Stimulated activated naive B cell treated with anti-CD40 and anti-IgM and Interleukin-4, amounts not matched to agents 10 μg/mL and 1 μg/mL and 100 μg/mL, for 72 hours (primary cell): ENCODE measurements at places on chromosomes 3 and 15.

DNA sequence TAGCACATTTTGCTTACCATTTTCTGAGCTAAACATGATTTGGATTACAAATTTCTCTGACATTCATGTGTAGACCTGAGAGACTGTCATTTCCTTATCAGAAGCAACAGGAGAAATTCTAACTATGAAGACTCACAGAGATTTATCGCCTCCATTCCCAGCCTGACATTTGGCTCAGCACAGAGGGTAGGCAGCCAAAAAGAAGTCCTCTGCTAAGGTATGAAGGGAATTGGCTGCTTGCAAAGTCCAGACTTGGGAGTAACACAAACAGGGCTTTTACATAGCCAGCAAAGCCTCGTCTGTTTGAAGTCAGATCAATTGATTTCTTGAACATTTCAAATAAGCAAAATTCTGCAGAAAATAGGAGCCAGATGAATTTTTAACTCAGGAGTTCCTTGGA, 57.0 kb upstream of the CMSS1 start:
- no peak overlapping the region for H3K4me3 ChIP-seq
- H3K4me1 ChIP-seq = no peaks in the 10 kb centered on the region
- no peak for DNase-seq
- no peak overlapping the region for H3K27ac ChIP-seq
- H3K36me3 ChIP-seq = no peaks in the 10 kb centered on the region
- peaks cover 10% of the 10 kb centered on the region for H3K27me3 ChIP-seq

GRCh38 chr15:30044377-30044776, 38.4 kb upstream of the GOLGA8J start:
- H3K27me3 ChIP-seq = peaks cover 12% of the 10 kb centered on the region
- H3K4me1 ChIP-seq = no peaks in the 10 kb centered on the region
- H3K4me3 ChIP-seq = no peak overlapping the region
- no peak for DNase-seq

DNA sequence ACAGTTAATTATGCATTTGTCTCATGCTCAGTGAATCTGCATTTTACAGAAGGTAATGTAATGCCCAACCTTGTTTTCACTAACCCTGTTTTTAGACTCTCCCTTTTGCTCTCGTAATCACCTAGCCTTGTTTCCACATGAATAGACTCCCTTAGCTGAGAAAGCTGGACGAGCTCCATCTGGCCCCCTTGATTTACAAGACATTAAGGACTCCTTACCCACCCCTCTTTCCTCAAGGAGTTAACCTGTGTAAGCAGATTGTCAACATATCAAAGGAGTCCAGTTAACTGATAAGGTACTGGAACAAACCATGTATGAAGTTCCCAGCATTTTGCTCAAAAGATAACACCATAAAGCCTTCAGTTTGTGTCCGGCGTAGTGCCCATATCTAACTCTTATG, 99.6 kb downstream of the VPS8 start:
- no peak overlapping the region for H3K27ac ChIP-seq
- no peaks in the 10 kb centered on the region for H3K4me1 ChIP-seq
- H3K36me3 ChIP-seq = peaks cover 65% of the 10 kb centered on the region
- no peak for DNase-seq
- no peak overlapping the region for H3K4me3 ChIP-seq

DNA sequence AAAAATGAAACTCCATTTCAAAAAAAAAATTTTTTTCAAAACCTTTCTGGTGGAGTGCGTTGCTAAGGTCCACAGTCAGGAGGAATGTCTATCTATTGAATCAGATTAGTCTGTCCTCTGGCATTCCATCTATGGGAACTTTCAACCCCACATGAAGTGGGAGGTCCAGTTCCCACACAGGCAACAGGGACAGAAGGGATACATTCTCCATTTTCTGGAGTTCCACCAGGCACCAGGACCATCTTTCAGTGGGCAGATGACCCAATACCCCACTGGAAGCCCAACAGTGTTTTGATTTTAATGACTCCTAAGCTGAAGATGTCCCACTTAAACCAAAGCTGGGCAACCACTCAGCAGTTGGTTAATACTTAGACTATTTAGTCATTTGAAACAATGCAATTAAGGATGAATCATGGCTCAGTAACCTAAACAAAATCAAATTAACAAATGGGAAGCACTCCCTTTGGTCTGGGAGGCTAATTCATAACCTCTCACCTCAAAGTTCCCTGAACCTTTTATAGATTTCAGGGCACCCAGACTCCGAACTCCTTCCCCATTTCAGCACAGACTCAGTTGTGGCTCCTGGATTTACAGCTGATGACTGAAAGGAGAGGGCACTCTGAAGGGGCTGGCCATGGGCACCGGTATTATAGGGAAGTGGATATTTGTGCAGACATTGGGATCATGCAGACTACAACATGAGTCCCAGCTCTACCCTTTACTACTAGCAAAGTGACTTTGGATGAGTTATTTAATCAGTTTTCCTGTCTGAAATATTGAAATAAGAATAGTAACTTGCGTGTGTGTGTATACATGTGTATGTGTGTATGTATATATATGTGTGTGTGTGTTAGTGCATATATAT, 264.3 kb upstream of the LRTM1 start:
- no peaks in the 10 kb centered on the region for H3K4me1 ChIP-seq
- no peak overlapping the region for H3K27ac ChIP-seq
- no peak for DNase-seq

GRCh38 chr3:163879172-163879571, 1199.1 kb downstream of the SI start:
- H3K4me3 ChIP-seq = no peak overlapping the region
- H3K27ac ChIP-seq = no peak overlapping the region
- no peak for DNase-seq
- H3K27me3 ChIP-seq = no peaks in the 10 kb centered on the region

GRCh38 chr3:4888913-4889846, 90.1 kb upstream of the BHLHE40 start:
- peak overlapping the region; percentile 43 for H3K27ac ChIP-seq
- peaks cover 29% of the 10 kb centered on the region for H3K4me1 ChIP-seq
- H3K4me3 ChIP-seq = peak overlapping the region; percentile 1
- H3K36me3 ChIP-seq = no peaks in the 10 kb centered on the region
- no peaks in the 10 kb centered on the region for H3K27me3 ChIP-seq

DNA sequence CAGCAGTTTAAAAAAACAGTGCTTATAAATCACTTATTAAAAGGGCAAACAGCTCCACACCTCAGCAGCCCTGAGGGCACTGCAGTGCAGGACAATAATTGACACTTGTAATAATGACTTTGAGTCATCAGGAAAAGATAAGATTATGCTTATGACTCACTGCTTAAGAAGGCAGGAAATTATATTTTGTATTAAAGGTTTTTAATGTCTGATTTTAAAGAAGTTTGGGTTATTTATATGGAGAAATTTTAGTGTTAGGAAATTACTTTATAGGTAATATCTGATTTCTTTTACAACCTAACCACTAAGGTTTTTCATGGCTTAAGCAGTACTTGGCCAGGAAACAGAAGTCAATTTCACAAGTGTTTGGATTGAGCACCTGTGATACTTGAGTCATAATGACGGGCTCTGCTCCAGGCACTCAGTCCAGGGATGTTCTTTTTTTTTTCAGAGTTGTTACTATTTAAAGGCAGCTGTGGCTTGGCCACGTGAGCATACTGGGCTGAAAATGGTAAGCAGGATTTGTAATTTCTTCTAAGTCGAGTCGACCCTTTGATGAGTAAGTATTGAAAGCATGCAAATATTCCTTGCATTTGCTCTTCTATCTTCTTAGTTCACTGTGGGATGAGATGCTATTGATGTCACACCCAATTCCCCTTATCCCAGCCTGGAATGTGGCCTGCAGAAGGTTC, 21.6 kb upstream of the SLC6A20 start:
- no peak overlapping the region for H3K4me3 ChIP-seq
- H3K36me3 ChIP-seq = peaks cover 22% of the 10 kb centered on the region
- H3K27me3 ChIP-seq = no peaks in the 10 kb centered on the region
- no peak overlapping the region for H3K27ac ChIP-seq
- H3K4me1 ChIP-seq = peaks cover 3% of the 10 kb centered on the region

- no peak for DNase-seq
- H3K27ac ChIP-seq = no peak overlapping the region
- no peaks in the 10 kb centered on the region for H3K36me3 ChIP-seq
- H3K27me3 ChIP-seq = peaks cover 5% of the 10 kb centered on the region
These were observed 75.8 kb downstream of the COL8A1 start for GRCh38 chr3:99714146-99714545.

GRCh38 chr3:116815321-116815720, 105.7 kb downstream of the TUSC7 start:
- no peaks in the 10 kb centered on the region for H3K4me1 ChIP-seq
- no peaks in the 10 kb centered on the region for H3K36me3 ChIP-seq
- DNase-seq = no peak
- no peak overlapping the region for H3K4me3 ChIP-seq
- H3K27ac ChIP-seq = no peak overlapping the region
- no peaks in the 10 kb centered on the region for H3K27me3 ChIP-seq

GRCh38 chr15:99135194-99135593, 30.3 kb downstream of the SYNM start:
- H3K36me3 ChIP-seq = no peaks in the 10 kb centered on the region
- H3K4me3 ChIP-seq = no peak overlapping the region
- no peaks in the 10 kb centered on the region for H3K27me3 ChIP-seq
- no peaks in the 10 kb centered on the region for H3K4me1 ChIP-seq
- no peak overlapping the region for H3K27ac ChIP-seq

GRCh38 chr3:181298421-181298820, 308.9 kb upstream of the DNAJC19 start:
- H3K27ac ChIP-seq = no peak overlapping the region
- H3K27me3 ChIP-seq = peaks cover 6% of the 10 kb centered on the region
- H3K4me3 ChIP-seq = no peak overlapping the region

DNA sequence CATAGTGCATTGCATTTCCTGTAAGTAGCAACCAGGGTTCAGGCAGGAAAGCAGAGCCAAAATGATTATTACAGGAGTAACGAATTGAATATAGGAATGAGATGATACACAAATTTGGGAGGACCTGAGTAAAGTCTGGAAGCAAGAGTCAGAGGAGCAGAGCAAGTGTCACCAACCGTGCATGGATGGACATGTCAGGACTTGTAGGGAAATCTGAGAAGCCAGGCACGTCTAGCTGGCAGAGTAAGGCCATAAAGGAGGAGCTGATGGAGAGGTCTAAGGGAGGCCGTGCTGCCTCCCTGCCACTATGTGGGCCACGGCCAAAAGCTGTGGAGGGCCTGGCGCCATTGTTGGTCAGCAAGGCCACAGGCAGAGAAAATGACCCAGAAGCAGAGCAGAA, 22.4 kb downstream of the GJD2 start:
- no peak overlapping the region for H3K27ac ChIP-seq
- no peak overlapping the region for H3K4me3 ChIP-seq
- no peak for DNase-seq
- H3K4me1 ChIP-seq = no peaks in the 10 kb centered on the region

- peaks cover 6% of the 10 kb centered on the region for H3K36me3 ChIP-seq
- no peak overlapping the region for H3K27ac ChIP-seq
- H3K4me3 ChIP-seq = no peak overlapping the region
- DNase-seq = no peak
These were observed 76.0 kb downstream of the ETFA start for GRCh38 chr15:76235186-76235826.

- H3K27me3 ChIP-seq = no peaks in the 10 kb centered on the region
- H3K4me1 ChIP-seq = peaks cover 50% of the 10 kb centered on the region
- peaks cover 40% of the 10 kb centered on the region for H3K36me3 ChIP-seq
- H3K4me3 ChIP-seq = peak overlapping the region; percentile 91
- no peak for DNase-seq
These were observed 980 bp downstream of the DALRD3 start for GRCh38 chr3:49017229-49017970.

- no peak for DNase-seq
- no peak overlapping the region for H3K27ac ChIP-seq
- H3K4me3 ChIP-seq = no peak overlapping the region
- H3K36me3 ChIP-seq = no peaks in the 10 kb centered on the region
- peaks cover 71% of the 10 kb centered on the region for H3K27me3 ChIP-seq
These were observed 8.5 kb downstream of the MRAS start for GRCh38 chr3:138356730-138357405.

DNA sequence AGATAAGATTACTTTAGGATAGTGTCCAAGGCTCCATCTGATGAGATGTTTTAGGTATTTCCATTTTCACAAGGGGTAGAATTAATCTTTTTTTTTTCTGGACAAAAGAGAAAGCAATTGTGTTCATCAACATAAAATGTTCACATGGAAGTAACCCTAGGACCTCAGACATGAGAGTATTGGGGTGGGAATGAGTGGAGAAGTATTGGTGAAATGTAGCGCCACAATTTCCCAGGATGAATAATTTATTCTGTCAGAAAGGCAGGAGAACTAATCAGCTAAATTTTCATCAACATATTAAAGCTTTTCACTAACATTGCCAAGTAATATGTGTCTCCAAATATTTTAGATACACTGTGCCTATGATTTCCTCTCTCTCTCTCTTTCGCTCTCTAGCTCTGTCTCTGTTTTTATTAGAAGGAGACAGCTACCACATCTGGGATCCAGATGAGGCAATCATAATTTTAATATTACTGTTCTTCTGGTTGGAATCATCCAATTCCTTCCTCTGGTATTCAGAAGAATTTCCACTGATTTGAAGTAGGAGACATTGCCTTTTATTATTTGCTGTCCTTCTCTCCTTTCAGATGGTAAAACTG, 21.6 kb upstream of the ZNF280D start:
- H3K4me3 ChIP-seq = no peak overlapping the region
- H3K36me3 ChIP-seq = no peaks in the 10 kb centered on the region
- H3K27me3 ChIP-seq = no peaks in the 10 kb centered on the region

DNA sequence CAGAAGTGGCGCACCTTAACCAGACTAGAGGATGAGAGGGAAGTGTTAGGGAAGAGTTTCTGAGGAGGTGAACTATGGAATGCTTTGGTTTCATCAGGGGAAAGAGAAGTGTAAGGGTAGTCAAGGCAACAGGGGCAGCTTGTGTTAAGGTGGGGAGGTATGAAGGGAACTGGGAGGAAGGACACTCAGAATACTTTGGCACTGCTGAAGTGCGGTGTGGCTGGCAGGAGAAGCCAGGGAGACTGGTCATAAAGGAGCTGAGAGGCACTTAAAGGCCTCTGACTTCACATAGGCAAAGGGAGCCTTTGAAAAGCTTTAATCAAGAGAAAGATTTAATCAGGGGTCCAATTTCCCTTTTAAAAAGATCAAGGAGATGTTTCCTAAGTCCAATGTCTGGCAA, 129.0 kb downstream of the ERC2 start:
- H3K27ac ChIP-seq = no peak overlapping the region
- H3K36me3 ChIP-seq = no peaks in the 10 kb centered on the region
- H3K27me3 ChIP-seq = peaks cover 4% of the 10 kb centered on the region
- H3K4me1 ChIP-seq = peaks cover 2% of the 10 kb centered on the region
- no peak for DNase-seq

DNA sequence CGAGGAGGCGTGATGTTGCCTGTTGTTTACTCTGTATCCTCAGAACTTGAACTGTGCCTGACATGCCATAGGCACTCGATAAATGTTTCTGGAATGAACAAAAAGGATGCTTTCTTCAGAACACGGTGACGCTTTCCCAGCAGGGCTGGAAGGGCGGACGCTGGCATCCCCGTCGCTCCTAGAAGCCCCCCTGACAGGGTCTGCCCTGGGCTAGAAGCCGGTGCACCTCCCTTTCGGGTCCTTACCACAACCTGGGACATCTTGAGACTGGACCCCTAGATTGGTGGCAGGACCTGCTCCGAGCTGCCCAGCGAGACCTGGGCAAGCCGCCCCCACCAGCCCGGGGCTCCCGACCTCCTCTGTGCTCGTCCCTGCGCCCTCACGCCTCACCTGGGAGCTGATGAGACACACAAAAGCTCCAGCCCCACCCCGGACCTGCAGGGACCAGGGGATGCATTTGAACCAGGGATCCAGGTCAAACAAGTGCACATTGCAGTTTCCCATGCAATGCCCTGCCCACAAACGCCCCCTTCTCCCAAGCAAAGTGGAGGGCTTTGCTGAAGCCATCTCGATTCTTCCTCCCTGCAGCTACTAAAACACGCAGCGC, 131.2 kb upstream of the MEF2A start:
- peak overlapping the region; percentile 48 for H3K27ac ChIP-seq
- no peaks in the 10 kb centered on the region for H3K36me3 ChIP-seq
- no peaks in the 10 kb centered on the region for H3K27me3 ChIP-seq
